ENCODE measurements at places on chromosomes 13 and 19. TPM values are rescaled to one million over a fixed set of nuclear protein-coding genes. Genes with fewer than 3 reads are reported as not detected.

GNG8 gene
- total RNA-seq, result not detected

KLK7 gene
- total RNA-seq, result not detected

HCN2 gene
- total RNA-seq, result 50.9 TPM

ZNF723 gene
- not detected for total RNA-seq

HPN gene
- total RNA-seq, result not detected

PSG3 gene
- total RNA-seq, result not detected

VAV1 gene
- total RNA-seq, result 6.1 TPM

RUBCNL gene
- 0.08 TPM for total RNA-seq

KLF5 gene
- total RNA-seq, result 30.1 TPM

FCAR gene
- total RNA-seq, result not detected

GRIN3B gene
- 3.3 TPM for total RNA-seq

SRRM5 gene
- 0.98 TPM for total RNA-seq

ZNF667 gene
- total RNA-seq, result not detected

CRB3 gene
- 5.4 TPM for total RNA-seq

RELB gene
- total RNA-seq, result 39.4 TPM

CCDC159 gene
- 4.6 TPM for total RNA-seq

KLK8 gene
- total RNA-seq, result not detected

SIGLEC5 gene
- total RNA-seq, result not detected

RASL11A gene
- 3.3 TPM for total RNA-seq

PSG4 gene
- total RNA-seq, result 0.76 TPM

AKT2 gene
- total RNA-seq, result 182 TPM

GNG7 gene
- total RNA-seq, result 0.06 TPM

ZSCAN4 gene
- not detected for total RNA-seq

FLT3 gene
- not detected for total RNA-seq

ERVK3-1 gene
- total RNA-seq, result 122 TPM

FOSB gene
- 13.9 TPM for total RNA-seq

SBSN gene
- 3.2 TPM for total RNA-seq

LRRC8E gene
- 5.5 TPM for total RNA-seq

KIR2DL3 gene
- total RNA-seq, result not detected

ZNF471 gene
- total RNA-seq, result 0.04 TPM

TTC9B gene
- 0.34 TPM for total RNA-seq

LRRC63 gene
- not detected for total RNA-seq

DIAPH3 gene
- 8.0 TPM for total RNA-seq

IL17D gene
- 1.3 TPM for total RNA-seq

TMEM147 gene
- total RNA-seq, result 423 TPM

GPC5 gene
- not detected for total RNA-seq

ONECUT3 gene
- not detected for total RNA-seq

ZNF560 gene
- not detected for total RNA-seq

ADGRL1 gene
- total RNA-seq, result 3.8 TPM

CCDC122 gene
- total RNA-seq, result 2.9 TPM

CCNA1 gene
- 0.29 TPM for total RNA-seq

OR4F17 gene
- total RNA-seq, result not detected

AKAP8L gene
- total RNA-seq, result 41.1 TPM

DCAF15 gene
- 14.5 TPM for total RNA-seq

CPT1C gene
- total RNA-seq, result 14.4 TPM

HCST gene
- 0.63 TPM for total RNA-seq

FUT3 gene
- not detected for total RNA-seq

KRTDAP gene
- total RNA-seq, result not detected
